ENCODE measurements at places on chromosomes 12 and 14.
A peak's percentile ranks its signal among the peaks of the same experiment; 100 is the strongest.

GRCh38 chr12:71194657-71195056, 36.9 kb upstream of the TSPAN8 start:
- no peak for DNase-seq

DNA sequence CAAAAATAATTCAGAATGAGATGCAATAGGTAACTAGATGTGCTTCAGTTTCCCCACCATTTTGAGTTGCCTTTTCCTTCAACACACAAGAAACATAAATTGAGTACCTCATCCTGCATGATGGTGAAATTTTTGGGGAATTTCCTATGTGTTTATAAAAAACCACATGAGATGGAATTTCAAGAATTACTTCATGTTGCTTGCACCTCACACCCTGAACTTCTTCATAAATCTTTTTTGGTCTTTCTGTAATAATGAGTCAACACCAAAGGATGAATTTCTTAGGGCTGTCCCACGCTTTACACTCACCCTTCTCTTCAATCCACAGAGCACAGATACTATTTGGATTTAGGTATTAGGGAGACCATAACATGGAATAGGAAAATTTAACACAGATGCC, 22.6 kb upstream of the LUM start:
- DNase-seq, result peak; percentile 76

- DNase-seq, result no peak
Observed at GRCh38 chr12:55935738-55936151, 4.8 kb downstream of the DGKA start.

DNA sequence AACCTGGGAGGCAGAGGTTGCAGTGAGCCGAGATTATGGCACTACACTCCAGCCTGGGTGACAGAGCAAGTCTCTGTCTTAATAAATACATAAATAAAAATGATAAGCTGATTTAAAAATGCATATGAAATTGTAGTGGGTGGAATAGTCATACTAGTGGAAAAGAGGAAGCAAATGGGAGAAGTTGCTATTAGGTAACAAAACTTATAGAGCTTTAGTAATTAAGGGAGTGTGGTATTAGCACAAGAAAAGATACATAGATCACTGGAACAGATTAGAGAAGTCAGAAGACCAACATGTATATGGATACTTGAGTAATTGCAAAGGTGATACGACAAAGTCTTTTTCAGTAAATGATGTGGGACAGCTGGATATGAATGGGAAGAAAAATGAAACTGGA, 26.5 kb downstream of the TECPR2 start:
- DNase-seq, result no peak

DNA sequence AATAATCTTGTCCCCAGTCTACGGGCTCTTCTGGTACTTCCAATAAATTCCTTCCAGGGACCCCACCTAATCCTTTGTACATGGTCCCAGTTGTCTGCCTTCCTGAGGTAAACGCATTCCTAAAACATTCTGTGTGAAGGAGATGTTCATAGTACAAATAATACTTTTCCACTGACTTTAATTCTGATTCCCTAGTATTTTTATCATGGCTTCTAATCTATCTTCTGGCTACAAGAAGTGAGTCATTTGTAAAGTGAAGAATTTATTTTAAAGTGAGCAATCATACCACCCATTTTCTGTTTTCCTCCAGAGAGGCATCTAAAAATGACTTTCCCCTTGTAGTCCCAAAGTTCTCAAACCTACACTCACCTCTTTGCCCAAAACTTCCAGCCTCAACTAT, 65.9 kb upstream of the NUDT4 start:
- no peak for DNase-seq

DNA sequence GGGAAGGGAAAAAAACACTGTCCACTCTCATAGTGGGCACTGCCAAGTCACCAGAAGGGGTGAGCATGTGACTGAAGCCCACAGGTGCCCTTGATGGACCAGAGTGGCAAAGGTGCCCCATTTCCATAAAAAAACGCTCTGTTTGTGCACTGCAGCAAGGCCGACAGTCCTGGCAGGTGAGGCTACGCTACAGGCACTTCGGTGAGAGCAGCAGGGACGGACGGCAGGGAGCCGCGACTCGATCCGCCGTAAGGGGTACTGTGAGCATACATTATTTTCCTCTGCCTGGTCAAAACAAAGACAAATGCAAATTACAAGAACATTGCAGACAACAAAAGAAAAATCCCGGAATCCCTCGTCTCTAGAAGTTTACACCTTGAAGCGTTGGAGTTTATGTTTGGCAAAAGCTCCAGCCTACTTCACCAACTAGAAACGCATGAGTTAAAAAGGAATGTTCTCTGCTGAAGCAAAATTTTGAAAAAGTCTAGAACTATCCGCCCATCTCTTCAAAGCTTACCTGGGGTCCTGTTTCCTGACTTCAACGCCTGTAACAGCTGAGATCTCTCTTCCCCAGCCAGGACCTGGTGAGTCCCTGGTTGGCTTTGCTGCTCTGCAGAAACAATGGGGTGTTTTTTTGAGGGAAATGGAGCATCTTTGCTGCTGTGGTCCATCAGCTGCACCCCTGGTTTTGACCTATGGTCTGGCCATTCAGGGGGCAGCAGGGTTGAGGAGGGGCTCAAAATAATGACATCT, 52.9 kb upstream of the RFLNA start:
- DNase-seq, result no peak

- DNase-seq, result no peak
Observed at GRCh38 chr12:104079024-104079423, 14.7 kb downstream of the HCFC2 start.

DNA sequence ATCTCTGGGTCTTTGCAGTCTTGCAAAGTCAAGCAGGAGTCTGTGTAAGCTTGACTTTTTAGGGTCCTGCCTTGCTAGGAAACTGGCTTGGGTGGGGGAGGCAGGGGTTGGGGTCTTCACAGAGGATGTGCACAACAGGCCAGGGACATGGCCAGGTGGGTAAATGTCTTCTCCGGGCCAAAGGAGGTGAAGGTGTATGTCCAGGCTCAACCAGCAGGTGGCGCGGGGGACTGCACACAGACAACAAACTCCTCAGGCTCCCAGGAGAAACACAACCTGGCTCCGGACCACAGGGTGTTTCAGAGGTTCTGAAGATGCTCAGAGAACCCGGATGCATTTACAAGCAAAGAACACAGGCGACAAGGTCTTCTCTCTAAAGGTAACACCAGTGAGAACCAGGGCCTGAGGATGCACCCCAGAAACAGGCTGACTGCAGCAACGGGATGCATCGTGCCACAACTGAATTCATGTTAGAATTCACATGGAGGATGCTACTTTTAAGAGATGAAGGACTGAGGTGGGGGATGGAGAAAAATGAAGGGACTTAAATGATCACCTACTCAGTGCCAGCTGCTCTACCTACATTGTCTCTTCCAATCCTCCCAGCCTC, 56.0 kb downstream of the PLEKHG3 start:
- peak; percentile 41 for DNase-seq

DNA sequence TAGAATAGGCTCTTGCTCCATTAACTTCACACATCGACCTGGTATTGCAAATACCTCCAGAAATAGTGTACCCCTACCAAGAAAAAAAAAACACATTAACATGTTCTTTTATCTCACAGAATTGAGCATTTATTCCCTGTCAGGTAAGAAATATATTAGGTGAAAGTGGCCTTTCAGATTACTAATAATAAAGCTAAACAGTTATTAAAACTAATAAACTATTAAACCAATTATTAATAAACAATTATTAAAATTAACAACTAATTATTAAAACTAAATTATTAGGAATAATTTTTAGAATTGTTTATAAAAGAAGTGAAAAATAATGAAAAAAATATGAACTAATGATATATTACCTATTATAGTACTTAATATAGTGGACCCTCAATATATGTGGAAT, 7.2 kb upstream of the AK7 start:
- no peak for DNase-seq

GRCh38 chr12:47709671-47710070, 3.8 kb upstream of the RPAP3 start:
- no peak for DNase-seq

DNA sequence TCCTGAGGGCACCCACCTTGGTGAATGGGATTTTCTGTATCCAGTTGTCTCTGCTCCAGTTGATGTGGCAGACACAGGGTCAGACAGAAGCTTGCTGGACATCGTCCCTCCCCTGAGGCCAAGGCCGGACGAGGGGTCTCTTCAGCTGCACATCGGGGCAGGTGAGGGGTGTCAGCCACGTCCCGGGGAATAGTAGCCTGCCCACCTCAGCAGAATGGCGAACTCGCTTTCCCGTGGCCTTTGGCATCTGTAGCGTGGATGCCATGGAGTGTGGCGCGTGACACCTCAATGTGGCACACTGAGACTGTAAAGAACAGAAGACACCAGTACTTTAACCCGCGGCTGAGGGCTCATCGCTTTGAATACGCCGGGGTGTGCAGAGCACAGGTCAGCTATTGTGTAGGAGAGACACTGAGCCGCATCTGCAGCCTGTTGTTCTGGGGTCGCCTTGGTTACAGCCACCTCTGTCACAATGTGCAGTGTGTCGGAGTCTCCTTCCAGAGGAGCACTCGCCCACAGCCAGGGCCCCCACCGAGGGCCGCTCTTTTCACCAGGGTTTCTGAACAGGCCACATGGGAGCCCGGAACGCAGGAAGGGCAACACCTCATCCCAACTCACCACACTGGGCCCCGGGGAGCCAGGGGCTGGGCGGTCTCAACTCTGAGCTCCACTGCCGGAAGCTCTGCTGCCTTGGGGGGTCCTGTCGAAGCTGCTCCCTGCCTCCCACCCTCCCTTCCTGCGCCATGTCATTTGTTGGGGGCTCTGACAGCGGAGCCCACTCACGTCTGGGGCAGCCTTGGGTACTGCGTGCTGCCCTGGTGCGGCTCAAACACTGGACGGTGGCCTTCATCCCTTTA, 77.0 kb downstream of the ADGRD1 start:
- no peak for DNase-seq

DNA sequence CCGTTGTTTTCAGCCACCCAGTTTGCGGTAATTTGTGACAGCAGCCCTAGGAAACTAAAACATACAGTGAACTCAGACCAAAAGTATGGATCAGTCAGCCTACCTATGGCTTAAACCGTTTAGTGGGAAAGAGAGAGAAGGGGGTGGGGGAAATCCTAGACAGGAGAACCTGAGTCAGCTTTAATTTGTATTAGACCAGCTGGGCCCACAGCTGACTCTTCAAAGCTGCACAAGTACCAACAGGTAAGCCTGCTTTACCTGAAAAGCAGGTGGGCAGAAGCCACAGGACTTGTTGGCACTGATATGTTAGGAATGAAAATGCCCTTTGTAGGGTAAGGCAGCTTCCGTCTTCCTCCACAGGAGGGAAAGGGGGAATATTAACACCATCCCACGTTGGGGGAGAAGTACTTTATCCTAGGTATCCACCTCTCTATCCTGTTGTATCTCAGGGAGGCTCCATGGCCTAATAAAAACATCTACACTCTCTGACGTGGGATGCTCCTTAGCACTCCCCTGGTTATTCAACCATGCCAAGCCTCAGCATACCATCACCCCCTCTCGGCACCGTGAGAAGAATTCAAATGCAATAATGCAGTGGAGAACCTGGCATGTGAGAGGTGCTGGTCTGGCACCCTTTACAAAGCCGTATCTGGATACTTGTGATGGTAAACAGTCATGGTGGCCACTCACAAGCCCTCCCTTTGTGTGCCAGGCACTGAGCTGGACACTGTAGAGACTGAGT, 70.3 kb downstream of the STON2 start:
- DNase-seq, result no peak

GRCh38 chr12:78431931-78432330, 432.6 kb upstream of the SYT1 start:
- peak; percentile 9 for DNase-seq

- no peak for DNase-seq
Observed at GRCh38 chr12:86015026-86015425, 140.9 kb downstream of the NTS start.

GRCh38 chr12:97312570-97313135, 150.0 kb upstream of the RMST start:
- DNase-seq, result no peak

DNA sequence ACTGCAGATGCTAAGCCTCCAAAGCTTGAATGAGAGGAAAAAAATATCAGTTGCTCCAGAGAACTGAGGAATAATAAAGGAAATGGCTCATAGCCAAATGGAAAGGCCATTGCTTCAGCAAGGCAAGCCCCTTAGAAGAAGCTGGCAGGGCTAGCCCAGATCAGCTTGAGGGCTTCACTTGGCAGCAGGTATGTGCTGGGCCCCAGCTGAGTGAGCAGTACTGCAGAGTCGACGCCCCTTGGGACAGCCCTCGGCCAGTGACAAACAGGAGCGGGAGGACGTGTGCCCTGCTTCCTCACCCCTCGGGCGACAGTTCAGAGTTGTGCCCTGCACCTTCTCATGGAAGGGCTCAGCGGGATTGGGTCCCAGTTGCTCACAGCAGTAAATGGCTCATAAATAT, 1031.2 kb upstream of the TMEM132C start:
- no peak for DNase-seq

- peak; percentile 12 for DNase-seq
Observed at GRCh38 chr12:10590966-10591365, 22.4 kb downstream of the MAGOHB start.

DNA sequence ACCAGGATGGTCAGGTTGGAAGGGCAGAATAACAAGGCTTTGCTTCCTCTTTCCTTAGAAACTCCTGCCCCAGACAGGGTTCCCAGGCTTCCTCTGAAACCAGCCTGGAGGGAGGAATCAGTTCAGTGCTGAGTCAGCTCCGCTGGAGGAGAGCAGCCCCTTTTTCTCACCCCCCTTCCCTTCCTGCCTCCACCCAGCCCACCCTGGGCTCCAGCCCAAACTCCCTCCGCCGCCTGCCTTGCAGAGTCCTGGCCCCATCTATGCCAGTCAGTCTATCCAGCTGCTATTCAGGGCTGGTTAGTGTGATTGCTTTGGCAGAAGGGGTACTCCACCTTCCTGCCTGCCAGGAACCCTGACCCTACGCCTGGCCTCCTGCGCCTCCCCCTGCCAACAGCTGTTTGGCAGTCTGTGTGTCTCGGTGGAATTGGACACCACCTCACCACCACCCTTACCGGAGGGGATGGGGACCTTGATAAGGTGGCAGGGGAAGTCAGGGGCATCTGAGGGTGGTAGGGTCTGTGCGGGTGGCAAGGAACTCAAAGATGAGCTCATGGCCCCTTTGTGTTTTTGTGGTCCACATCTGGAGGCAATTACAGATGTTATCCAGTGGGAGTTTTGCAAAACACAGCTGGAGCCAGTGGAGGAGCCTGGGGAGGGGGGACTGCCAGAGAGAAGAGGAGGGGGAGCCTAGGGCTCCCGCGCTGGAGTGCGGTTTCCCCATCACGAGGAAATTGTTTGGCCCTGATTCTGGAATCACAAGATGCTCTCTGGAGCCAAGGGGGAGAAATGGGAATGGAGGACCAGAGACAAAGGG, 12.2 kb downstream of the MMP14 start:
- DNase-seq, result peak; percentile 95

GRCh38 chr12:89539426-89540223, 13.8 kb upstream of the POC1B start:
- no peak for DNase-seq
